Pancreas (tissue), 10 donors: ENCODE measurements at places on chromosomes 1 and 21.

DNA sequence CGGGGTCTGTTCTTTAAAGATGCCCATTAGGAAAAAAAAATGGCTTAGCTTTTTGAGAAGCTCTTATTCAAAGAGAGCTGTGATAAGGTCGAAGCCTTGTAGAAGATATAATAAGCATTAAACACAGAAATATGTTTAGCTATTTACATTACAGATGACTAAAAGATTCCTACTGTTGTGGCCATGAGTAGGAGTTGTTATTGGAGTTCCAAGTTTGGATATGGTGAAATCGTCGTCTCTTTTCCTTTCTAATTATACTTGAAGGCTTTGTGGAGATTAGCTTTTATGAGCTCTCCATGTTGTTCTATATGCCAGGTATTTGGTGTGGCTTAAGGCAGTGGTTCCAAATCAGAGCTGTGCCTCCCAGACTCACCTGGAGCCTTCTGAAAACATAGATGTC, 79.9 kb upstream of the LAMC2 start:
- DNase-seq, result no peak

- peak; percentile 53 for DNase-seq
These were observed 86.5 kb upstream of the IFFO2 start for GRCh38 chr1:19042675-19043578.

DNA sequence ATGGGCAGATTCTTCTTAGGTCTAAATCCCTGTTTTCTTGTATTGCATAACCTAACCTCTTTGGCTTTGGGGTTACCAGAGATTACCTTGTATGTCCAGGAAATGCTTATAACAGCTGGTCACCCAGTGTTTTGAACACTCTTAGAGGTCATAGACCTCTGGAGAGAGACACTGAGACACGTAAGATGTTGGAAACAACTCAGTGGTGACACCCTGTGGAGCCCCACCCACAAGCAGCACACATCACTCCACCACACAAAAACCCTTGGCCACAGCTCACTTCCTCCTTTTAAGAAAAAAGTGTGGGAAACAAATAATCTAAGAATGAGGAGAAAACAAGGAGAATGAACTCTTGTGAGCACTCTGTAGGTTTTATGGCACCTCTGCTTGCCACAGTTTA, 26.3 kb upstream of the CYP4B1 start:
- no peak for DNase-seq

DNA sequence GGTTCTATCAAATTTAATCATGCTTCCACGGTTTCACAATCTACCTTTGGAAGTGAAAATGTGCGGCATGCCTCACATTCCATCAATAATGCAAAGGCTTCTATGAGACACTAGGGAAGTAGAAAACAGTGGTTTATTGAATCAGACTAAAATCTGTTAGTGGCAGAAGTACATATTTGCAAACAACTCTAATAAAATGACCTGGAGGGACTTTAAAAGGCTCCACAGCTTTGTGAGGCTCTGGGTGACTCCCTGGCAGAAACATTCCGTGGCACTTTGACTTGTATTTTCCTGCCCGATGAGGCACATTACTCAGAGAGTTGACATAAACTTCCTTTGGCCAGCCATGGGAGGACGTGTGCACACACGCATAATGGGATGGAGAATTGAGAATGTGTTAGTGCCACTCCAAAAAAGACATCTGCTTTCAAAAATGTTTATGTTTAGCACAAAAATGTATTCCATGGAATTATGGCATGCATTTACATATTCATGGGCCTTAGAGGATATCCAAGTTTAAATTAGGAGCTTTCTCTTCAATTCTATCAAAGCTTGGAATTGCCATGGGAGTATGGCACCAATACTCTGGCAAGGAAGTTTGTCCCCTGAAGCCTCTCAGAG, 60.0 kb upstream of the SSX2IP start:
- DNase-seq, result no peak

- DNase-seq, result no peak
These were observed 5.0 kb downstream of the VANGL2 start for GRCh38 chr1:160405331-160405877.
